Activated T-cell treated with anti-CD3 and anti-CD28 coated beads, Interleukin-2, amount 50 U/mL, for 4 hours (primary cell): ENCODE measurements at places on chromosomes 5 and 9.

- peak; percentile 14 for DNase-seq
Measured at GRCh38 chr9:33510262-33511183, 13.5 kb upstream of the ANKRD18B start.

DNA sequence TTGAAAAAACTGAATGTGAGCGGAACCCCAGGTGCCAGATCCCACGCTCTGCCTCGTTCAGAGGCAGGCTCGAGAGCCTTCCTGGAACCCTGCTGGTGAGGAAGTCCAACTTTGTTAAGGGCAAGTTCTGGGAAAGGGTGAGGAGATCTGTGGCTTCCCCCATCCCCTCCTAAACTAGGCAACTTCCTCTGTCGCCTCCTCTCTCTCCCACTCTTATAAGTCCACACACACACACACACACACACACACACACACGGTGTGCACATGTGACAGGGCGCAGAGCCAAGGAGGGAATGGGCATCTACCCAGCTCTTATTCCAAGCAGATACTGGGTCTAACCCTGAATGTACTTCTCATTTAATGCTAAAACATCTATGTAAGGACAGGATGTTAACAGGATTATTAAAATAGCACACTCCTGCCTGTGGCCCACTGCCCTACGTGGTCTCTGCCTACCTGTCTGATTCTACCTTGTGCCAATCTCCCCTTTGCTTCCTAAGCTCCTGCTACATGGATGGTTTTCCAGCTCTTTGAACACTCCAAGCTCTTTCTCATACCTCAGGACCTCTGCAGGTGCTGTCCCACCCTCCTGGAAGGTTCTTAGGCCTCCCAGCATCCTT is 72.4 kb upstream of the FBXW11 start:
- no peak for DNase-seq

DNA sequence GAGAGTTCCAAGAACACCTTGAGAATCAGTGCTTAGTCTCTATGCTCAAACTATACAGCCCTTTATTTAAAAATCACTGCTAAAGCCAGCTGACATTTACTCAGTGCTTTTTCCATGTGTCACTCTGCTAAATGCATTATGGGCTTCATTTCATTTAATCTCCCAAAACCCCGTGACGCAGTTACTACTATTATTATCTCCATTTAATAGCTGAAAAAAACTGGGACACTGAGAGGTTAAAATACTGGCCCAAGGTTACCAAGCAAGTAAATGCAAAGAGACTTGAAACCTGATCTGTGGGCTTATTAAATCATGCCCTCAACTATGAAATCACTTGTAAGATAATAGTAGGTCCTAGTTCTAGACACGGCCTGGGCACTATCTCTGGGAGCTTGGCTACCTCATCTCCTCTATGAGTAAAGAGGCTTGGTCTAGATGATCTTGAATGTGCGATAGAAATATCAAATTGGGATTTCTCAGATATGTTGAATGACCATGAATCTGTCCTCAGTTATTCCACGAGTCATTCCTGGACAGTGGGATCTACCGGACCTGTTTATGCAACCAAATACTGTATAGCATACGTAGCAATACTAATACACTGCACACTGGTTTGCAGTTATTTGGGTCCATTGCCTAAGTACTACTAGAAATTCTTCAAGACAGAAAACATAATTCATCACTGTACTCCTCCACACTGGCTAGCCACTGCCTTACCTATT is 32.3 kb downstream of the MARCHF11 start:
- DNase-seq = no peak

DNA sequence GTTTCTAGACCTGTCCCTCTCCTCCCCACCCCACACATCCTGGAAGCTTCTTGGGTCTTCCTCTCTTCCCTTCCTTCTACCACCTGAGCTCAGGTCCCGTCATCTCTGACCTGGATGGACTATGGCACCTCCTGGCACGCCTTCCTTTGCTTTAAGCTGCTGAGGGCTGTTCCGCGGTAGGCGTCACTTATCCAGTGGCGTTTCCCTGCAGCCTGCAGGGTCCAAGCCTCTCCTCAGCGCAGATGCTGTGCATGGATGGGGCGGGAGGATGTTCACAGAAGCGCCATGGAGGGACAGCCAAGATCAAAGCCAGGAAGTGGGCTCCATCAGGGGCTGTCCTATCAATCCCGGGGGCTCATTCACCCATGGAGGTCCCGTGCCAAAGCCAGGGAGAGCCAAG is 23.8 kb upstream of the CNOT6 start:
- DNase-seq = no peak

DNA sequence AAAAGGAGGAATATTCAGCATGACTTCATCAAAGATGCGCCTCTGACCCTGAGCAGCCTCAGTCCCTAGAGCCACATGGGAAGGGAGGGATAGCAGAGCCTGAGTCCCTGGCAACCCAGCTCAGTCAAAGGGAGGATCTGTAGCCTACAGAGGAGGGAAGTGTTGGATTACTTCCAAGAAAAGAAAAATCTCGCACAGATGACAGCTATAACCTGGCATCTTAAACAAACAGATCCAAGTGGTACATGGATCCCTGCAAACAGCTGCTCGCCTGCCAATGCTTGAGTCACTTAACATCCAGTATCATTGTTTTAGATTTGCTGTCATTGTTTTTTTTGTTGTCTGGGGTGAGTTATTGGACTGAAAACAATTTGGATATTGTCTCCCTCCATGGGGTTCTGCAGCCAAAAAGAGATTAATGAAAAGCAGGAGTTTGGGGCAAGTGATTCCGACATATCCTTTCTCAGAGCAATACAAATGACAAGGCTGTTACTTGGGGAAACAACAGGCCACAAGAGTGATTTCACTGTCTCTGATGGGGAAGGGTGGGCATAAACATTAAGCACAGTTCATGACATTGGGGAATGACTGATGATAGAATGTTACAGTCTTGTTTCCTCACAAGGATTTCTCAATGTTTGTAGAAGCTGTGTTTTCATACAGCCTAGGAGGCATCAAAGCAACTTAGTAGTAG is 153.5 kb upstream of the KIF2A start:
- no peak for DNase-seq

- no peak for DNase-seq
Measured at GRCh38 chr5:59218424-59219045, 635.7 kb downstream of the RAB3C start.
